ENCODE measurements at places on chromosomes 7 and 10. TPM values are rescaled to one million over a fixed set of nuclear protein-coding genes. Genes with fewer than 3 reads are reported as not detected.

LLCFC1 gene
- not detected for total RNA-seq

HOXA11 gene
- 0.84 TPM for total RNA-seq

SOSTDC1 gene
- total RNA-seq = not detected

RAPGEF5 gene
- total RNA-seq = 1.9 TPM

RARRES2 gene
- total RNA-seq = not detected

JAKMIP3 gene
- total RNA-seq = not detected

TRIP6 gene
- total RNA-seq = 132 TPM

CPN1 gene
- total RNA-seq = not detected

IL15RA gene
- 6.0 TPM for total RNA-seq

SRRM3 gene
- 0.70 TPM for total RNA-seq

LDB3 gene
- 0.23 TPM for total RNA-seq

DLX5 gene
- not detected for total RNA-seq

CUZD1 gene
- total RNA-seq = 1.1 TPM

TMEM140 gene
- not detected for total RNA-seq
